Chondrocyte (in vitro differentiated cells): ENCODE measurements at places on chromosomes 3 and 15. TPM values are rescaled to one million over a fixed set of nuclear protein-coding genes. Genes with fewer than 3 reads are reported as not detected.

DNA sequence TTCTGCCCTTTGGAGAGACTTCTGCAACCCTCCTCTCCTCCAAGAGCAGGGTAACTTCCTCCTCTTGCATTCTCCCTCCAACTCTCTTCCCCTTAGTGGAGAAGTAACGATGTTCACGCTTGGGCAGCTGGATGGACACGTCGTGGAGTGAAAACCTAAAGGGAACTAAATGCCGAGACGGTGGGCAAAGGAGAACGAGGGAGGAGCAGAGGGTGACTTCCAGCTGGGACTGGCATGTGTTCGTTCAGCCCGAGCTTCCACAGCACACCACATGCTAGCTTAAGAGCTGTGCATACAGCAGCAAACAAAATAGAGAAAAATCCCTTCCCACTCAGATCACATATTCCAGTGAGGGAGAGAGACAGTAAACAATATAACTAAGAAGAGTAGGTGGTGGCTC, 179.8 kb downstream of the SLCO3A1 start:
- H3K36me3 ChIP-seq = no peaks in the 10 kb centered on the region
- H3K4me3 ChIP-seq = no peak overlapping the region
- DNase-seq = no peak
- peaks cover 8% of the 10 kb centered on the region for H3K4me1 ChIP-seq
- peaks cover 13% of the 10 kb centered on the region for H3K27me3 ChIP-seq

GRCh38 chr3:126656371-126657134, 1.6 kb upstream of the TXNRD3 start:
- H3K27me3 ChIP-seq = peaks cover 16% of the 10 kb centered on the region
- H3K27ac ChIP-seq = no peak overlapping the region
- no peaks in the 10 kb centered on the region for H3K36me3 ChIP-seq
- H3K4me1 ChIP-seq = peaks cover 15% of the 10 kb centered on the region

DNA sequence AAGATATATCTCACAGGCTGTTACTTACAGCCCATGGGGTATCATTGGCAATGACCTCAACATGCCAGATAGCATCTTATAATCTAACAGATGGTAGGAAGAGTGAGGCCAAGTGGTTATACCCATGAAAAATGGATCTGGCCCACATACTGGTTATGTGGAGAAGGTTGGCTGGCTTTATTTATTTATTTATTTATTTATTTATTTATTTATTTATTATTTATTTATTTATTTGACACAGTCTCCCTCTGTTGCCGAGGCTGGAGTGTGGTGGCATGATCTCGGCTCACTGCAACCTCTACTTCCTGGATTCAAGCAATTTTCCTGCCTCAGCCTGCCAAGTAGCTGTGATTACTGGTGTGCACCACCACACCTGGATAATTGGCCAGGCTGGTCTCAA, 11.6 kb downstream of the FBXO40 start:
- no peak for DNase-seq
- H3K36me3 ChIP-seq = no peaks in the 10 kb centered on the region
- H3K4me3 ChIP-seq = no peak overlapping the region
- H3K27ac ChIP-seq = no peak overlapping the region
- no peaks in the 10 kb centered on the region for H3K4me1 ChIP-seq

DNA sequence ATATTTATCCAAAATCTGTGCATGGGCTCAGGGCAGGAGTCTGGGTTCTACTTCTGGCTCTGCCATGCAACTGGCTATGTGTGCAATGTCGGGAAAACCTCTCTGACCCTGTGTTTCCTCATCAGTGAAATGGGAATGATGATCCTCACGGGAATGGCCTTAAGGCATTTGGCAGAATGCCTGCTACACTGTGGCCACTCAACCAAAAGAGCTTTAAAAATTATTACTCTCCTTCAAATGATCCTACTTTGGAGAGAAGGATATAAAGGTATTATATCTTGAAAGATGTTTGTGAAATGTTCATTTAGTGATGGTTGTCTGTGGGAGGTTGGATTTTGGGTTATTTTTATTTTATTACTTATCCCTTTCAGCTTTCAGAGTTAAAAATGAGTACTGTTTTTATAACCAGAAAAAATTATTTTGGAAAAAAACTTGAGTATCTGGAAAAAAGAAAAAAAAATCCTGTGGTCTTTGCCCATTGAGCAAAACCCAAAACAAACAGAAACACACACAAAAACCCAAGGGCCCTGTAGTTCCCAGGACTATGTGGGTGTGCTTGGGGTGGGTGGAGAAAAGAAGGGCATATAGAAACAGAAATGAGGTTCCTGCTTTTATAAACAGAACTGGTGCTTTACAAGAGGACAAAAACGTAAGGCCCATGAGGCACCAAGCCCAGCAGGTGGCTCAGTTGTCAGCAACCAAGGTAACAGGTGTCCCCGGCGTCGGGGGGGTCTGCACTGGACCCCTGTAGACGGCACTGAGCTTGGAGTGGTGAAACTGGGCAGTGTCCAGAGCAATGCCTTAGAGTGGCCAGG, 22.0 kb downstream of the RGMA start:
- H3K27me3 ChIP-seq = no peaks in the 10 kb centered on the region
- peaks cover 57% of the 10 kb centered on the region for H3K4me1 ChIP-seq
- peak overlapping the region; percentile 57 for H3K27ac ChIP-seq
- DNase-seq = no peak
- H3K4me3 ChIP-seq = no peak overlapping the region

DNA sequence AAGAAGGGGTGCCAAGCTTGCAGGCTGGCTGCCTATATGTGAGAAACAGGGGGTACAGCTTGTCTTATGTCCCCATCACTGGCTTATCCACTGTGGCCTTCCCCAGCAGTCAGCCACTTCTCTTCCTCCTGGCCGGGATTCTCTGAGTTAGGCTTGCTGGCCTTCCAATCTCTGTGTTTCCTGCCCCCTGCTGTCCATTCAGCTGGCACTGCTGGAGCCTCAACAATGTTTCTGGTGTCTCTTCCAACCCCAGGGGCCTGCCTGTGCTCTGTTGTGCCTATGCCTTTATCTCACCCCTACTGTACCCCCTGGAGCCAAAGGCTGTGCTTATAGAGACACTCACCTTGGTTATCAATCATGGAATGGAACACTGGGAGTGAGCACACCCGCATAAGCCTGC, 36.5 kb downstream of the ANAPC13 start:
- no peak for DNase-seq
- H3K4me3 ChIP-seq = no peak overlapping the region
- peaks cover 4% of the 10 kb centered on the region for H3K36me3 ChIP-seq
- H3K4me1 ChIP-seq = peaks cover 57% of the 10 kb centered on the region

DNA sequence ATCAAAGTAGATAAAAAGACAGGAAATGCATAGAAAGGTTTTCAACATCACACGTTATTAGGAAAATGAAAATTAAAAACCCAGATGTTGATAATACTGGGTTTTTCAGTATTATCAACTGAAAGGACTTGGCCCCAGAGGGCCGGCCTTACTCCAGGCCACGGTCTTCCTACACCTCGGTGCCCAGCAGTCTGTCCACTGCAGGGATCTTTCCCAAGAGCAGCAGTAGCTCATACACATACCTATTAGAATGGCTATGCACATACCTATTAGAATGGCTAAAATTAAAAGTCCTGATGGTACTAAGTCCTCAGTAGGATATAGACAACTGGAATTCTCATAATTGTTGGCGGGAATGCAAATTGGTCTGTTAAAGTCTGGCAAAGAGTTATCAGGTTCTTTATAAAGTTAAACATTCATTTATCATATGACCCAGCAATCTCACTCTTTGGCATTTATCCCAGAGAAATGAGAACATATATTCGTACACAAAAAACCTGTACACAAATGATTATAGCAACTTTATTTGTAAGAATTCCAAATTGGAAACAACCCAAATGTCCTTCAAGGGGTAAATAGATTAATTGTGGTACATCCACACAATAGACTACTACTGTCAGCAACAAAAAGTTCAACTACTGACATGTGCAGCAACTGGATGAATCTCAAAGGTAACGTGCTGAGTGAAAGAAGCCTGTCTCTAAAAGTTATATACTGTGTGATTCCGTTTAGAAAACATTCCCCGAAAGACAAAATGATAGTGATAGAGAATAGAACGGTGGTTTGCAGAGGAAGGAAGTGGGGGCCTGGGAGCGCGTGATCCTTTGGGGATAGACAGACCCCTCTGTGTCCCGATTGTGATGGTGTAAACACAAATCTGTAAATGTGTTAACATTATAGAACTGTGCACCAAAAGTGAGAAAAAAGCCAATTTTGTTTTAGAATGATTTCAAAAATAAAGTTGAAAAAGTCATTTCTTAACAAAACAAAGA, 62.3 kb downstream of the MCTP2 start:
- no peaks in the 10 kb centered on the region for H3K4me1 ChIP-seq
- no peaks in the 10 kb centered on the region for H3K27me3 ChIP-seq

GRCh38 chr3:133383175-133383574, 16.7 kb upstream of the BFSP2 start:
- peaks cover 8% of the 10 kb centered on the region for H3K4me1 ChIP-seq
- H3K4me3 ChIP-seq = no peak overlapping the region
- H3K27ac ChIP-seq = no peak overlapping the region
- peaks cover 3% of the 10 kb centered on the region for H3K27me3 ChIP-seq
- no peaks in the 10 kb centered on the region for H3K36me3 ChIP-seq

DNA sequence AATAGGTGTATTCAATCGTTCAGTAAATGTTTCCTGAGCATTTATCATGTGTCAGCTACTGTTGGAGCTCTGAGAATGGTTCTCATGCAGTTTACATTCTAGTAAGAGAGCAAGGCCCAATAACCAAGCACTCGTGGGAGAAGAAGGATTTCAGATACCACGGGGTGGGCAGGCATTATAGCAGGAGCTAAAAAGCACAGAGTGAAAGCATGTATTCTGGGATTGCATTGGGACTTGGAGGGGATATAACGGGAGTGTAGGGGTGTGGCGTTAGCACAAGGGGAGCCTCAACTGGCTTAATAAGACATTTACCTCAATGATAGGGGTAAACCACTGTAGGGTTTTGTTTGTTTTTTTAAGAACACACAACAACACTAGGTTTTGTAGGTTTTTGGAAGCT, 1.6 kb upstream of the SIAH2 start:
- no peaks in the 10 kb centered on the region for H3K27me3 ChIP-seq
- H3K4me1 ChIP-seq = peaks cover 35% of the 10 kb centered on the region
- peak overlapping the region; percentile 99 for H3K4me3 ChIP-seq
- H3K27ac ChIP-seq = peak overlapping the region; percentile 29
- H3K36me3 ChIP-seq = no peaks in the 10 kb centered on the region
- no peak for DNase-seq

Gene SERINC4
- not detected in 3 replicates for total RNA-seq

Gene RLBP1
- not detected in 3 replicates for total RNA-seq
